NCI-H2081 treated with DMSO at 0.1 percent for 48 hours (cell line): ENCODE measurements at places on chromosomes 4 and X.

- no peak for DNase-seq
Observed at GRCh38 chr4:560731-561291, 15.3 kb downstream of the TMEM271 start.

GRCh38 chr4:144710526-144710912, 64.6 kb downstream of the HHIP start:
- no peak for DNase-seq

DNA sequence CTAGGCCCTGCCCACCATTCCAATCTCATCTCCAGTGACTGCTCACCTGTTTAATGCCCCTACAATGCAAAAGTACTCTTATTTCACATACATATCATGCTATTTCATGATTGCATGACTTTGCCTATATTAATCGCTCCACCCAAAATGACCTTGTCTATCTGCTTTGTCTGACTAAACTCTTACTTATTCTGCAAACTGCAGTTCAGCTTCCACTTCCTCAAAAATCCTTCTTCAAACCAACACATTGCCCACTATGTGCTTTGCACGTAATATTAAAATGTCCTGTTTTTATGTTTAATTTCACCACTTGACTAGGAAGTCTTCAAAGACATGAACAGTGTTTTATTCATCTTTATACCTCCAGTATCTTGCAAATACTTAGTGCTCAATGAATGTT, 229.6 kb downstream of the OPHN1 start:
- DNase-seq, result no peak

DNA sequence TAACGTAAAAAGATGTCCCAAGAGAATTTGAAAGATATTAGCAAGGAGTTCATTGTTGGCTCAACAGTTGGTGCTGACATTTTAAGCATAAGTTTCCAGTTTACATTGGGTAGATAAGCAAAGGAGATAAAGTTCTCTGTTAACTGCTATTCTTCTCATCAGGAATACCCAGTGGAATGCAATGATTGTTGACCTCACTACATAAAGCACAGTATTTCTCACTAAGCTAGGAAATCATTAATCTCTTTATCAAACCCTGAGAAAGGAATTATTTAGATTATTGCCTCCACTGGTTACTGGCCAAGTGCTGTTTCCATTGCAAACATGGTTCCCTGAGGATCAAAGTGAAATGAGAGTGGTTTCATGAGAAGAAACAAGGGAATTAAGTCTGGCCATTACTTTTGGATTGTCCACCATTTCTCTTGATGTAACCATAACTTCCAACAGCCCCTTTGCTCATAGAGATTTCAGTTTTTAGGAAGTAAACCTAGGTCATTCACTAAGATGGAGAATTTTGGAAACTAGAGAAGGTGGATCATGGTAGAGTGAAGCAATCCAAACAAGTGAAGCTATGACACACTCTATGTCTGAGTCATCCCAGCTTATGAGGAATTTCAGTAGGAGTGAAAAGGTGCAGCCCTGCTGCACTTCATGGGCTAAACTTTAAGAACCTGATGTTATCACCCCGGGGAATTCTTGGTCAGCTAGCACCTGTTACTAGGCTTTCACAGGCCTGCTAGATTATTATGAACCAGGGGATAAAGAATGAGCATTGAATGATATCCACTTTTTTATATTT, 163.4 kb downstream of the AREG start:
- DNase-seq, result no peak

GRCh38 chrX:41031256-41031967, 53.8 kb upstream of the USP9X start:
- no peak for DNase-seq

DNA sequence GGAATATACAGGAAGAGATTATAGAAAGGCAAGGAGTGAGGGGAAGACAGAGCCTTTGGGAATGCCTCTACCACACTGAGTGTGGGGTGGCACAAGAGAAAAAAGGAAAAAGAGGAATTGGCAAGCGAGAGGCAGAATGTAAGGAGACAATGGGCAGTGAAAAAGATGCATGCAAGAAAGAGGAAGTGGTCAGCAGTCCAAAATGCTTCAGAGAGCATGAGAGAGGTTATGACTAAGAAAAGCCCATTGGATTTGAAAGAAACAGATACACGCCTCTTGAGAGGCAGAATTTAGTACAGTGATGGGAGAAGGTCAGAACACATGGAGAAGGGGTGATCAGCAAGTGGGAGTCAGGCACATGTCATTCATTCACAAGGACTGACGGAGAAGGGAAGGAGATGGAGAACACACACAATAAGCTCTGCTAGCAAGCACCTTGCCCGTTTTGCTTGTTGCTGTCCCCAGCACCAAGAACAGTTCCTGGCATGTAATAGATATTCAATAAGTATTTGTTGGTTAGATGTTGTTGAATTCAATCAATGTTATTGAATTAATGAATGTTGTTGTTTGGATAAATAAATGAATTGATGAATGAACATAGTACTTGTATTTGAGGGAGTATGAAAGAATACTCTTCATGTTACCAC, 6.3 kb downstream of the DCHS2 start:
- no peak for DNase-seq

DNA sequence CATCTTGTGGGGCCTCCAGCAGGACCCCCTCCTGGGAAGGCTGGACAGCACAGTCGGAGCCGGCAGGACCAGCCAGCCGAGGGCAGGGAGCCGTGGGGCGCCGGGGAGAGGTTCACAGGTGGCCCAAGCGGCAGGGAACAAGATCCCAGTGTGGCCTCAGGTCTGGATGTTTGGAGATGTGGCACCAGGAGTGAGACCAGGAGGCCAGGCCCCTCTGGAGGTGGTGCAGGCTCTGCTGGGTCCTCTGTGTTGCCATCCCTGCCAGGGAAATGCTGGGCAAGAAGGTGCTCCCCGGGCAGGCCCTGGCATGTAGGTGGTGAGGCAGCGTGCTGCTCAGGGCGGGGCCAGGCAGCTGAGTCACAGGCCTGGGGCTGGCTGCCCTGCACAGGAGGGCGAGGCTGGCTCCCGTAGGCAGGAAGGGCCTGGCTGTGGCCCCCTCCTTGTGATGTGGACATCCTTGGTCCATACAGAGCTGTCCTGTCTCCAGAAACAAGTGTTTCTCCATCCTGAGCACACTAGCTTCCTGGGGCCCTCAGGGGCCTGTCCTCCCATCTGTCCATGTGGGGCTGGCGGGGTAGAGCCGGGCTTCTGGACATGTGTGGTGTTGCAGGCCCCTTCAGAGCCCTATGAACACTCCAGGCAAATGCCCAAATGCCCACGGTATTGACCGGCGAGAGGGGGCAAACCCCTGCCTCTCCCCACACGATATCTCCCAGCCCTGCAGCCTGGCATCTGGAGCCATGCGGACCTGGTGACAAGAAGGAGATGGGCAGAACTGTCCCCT, 4.8 kb upstream of the HGFAC start:
- no peak for DNase-seq
